Fibroblast of lung (primary cell): ENCODE measurements at places on chromosomes 1 and 21. TPM values are rescaled to one million over a fixed set of nuclear protein-coding genes. Genes with fewer than 3 reads are reported as not detected.
A peak's percentile ranks its signal among the peaks of the same experiment; 100 is the strongest.

Gene BLACAT1
- not detected in 2 replicates for total RNA-seq

Gene TMEM240
- 4.9 and 5.4 TPM in 2 replicates for total RNA-seq

Gene NUP210L
- under 0.01 and 0.17 TPM in 2 replicates for total RNA-seq

Gene THEM5
- total RNA-seq, result not detected in 2 replicates

Gene GNG12
- total RNA-seq, result 103 and 127 TPM in 2 replicates

Gene DDAH1
- total RNA-seq, result 22.6 and 50.0 TPM in 2 replicates

Gene CELA2A
- not detected in 2 replicates for total RNA-seq

Gene RHD
- not detected in 2 replicates for total RNA-seq

Gene RGSL1
- total RNA-seq, result not detected in 2 replicates

Gene UTP25
- total RNA-seq, result 6.9 and 10.4 TPM in 2 replicates

Gene IGSF8
- 24.4 and 27.7 TPM in 2 replicates for total RNA-seq

GRCh38 chr1:232893481-232894313, 56.7 kb upstream of the NTPCR start:
- no peak for DNase-seq

GRCh38 chr1:163300568-163300967, 21.2 kb upstream of the NUF2 start:
- no peak for DNase-seq

- DNase-seq, result peak; percentile 47
These were observed 56.7 kb downstream of the MRPS6 start for GRCh38 chr21:34129901-34130715.

GRCh38 chr1:1283821-1284220, 3.6 kb downstream of the SCNN1D start:
- no peak for DNase-seq

DNA sequence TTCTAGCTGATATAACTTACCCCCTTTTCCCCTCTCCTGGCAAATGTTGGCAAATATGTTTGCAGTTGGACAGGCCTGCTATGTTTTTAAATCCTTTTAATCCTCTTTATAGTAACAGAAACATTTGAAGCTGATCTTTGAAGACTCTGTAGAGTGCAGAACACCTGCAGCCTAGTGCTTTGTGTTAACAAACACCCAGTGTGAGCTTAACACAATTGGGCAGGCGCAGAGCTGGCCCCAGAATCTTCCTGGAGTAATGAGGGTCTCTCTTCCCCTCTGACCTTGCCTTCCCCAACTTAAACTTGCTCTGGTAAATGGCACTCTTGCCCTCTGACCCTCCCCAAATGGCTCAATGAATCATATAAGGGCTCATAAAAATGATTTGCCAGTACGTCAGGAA, 247.9 kb upstream of the LYPLAL1 start:
- DNase-seq, result no peak

GRCh38 chr1:218557731-218558130, 212.6 kb downstream of the TGFB2 start:
- DNase-seq, result no peak

DNA sequence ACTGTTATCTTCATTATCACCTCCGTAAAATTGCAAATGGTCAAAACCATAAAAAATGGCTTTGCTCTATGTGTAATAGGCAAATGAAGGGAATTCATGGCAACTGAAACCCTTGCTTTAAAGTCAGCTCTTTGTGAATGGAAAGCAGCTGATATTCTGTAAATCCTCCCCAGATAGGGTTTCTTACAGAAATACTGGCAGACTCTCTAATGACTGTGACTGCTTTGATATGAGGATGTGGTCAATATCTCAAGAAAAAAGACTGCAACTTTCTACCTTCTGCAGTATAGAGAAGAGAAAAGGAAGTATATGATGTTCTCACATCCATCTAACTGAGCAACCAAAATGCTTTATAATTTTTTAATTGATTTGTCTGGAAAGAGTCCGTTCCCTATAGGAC, 193.1 kb downstream of the ST6GALNAC3 start:
- no peak for DNase-seq

- DNase-seq, result no peak
These were observed 401.3 kb downstream of the CAMTA1 start for GRCh38 chr1:7186382-7187111.

DNA sequence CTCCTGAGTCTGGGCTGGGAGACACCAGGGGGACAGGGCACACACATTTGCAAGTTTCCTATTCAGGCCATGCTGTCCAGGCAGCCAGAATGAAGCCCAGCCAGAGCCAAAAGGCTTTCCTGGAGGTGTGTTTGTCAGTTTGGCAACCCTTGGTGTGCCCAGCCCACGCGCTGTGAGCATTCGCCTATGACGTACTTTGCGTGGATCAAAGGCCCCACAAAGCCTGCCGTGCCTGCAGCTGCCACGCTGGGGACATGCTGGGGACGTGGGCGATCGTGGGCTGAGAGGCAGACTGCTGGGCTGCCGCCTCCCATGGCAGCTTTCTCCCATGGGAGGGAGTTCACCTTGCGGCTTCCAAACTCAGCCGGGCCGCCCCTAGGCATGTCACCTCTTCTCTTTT, 57.5 kb downstream of the CD247 start:
- DNase-seq, result no peak

DNA sequence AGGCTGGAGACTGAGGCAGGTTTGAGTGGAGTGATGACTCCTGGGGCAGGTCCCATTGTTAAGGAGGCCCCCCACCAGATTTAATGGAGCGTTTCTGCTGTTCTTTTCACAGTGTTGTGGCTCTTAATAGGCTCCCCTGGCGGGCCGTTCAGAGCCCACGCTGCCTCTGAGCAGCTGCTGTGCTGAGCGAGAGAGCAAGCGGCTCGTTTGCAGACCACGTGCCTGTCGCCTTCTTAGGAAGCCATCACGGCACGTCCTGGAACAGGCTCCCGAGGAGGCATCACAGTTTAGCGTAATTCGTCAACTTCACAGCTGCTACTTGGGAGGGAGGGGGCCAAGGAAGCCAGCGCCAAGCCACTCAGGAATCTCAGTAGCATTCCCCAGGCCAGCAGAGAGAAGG, 70.5 kb upstream of the CTTNBP2NL start:
- no peak for DNase-seq

GRCh38 chr1:157849229-157849875, 7.7 kb upstream of the CD5L start:
- no peak for DNase-seq

DNA sequence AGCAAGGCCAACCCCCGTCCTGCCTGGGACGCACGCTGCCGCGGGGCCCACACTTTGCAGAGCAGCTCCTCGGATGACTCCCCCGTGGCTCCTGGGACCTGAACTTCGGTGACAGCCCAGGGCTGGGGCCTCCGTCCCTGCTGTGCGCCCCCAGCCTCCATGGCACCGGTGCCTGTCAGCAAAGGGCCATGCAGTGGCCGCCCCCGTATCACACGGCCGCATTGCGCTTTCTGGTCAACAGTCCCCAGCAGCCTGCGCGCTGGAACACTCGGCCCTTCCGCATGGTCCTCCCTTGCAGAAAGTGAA, 18.0 kb downstream of the NADK start:
- DNase-seq, result no peak

- no peak for DNase-seq
These were observed 35.4 kb downstream of the FAAP20 start for GRCh38 chr1:2159124-2159523.

DNA sequence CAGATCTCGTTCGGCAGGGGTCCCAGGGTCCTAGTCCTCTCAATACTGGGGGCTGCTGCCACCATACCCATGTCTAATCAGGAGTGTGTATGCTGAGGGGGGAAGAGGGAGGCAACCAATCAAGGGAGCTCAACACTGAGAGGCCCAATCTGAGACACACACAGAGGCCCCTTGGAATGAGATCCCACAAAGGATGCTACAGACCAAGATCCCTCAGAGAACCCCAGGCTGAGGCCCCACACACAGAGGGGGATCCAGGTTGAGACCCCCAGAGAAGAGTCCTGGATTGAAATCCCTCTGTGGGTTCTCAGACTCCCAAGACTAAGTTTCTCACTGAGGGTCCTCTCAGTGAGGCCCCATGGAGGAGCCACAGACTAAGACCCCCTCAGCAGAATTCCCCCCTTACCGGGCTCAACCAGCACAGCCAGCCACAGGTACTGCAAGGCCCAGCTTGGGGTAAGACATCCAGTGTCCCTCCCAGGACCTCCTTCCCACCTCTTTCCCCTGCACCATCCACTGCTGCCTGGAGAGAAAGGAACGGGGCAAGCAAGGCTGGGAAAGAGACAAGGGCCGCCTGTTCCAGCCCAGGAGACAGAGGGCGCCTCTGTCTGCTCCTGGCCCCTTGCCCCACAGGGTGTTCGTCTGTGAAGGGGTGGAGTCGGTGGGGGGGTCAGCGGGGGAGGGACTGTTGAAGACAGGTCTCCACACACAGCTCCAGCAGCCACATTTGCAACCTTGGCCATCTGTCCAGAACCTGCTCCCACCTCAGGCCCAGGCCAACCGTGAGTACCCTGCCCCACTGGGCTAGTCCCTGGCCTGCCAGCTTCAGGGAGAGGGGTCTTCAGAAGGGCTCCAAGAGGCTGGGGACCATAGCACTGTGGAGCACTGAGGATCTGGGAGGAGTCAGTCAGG, at the start of gene S100A1:
Gene S100A1 (plus strand): TSS at position 720 of the 912 bp plus-strand sequence. CDS start 2,088 bp downstream, outside the sequence.
- DNase-seq, result no peak

GRCh38 chr21:30674312-30674711, 31.6 kb downstream of the KRTAP20-3 start:
- DNase-seq, result no peak

DNA sequence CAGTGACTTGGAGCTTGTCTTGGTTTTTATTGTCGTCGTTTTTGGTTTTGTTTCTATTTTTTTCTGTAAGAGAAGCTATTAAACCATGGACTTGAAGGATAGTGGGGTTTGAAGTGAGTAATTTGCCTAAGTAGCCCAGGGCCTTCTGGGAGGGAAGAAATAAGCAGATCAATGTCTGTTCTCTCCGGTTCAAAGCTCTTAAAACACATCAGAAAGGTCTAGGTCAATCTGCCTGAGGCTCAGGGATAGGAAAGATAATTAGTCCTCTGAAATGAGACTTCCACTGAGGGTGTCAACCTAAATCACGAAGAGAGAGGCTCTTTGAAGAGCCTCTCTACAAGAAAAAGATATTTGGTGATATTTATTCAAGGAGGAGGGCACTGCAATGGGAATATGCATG, 178.0 kb downstream of the MATN1 start:
- DNase-seq, result no peak

- no peak for DNase-seq
These were observed 18.4 kb upstream of the GADD45A start for GRCh38 chr1:67666636-67667035.

GRCh38 chr1:162360237-162360873, 16.3 kb downstream of the SPATA46 start:
- no peak for DNase-seq

DNA sequence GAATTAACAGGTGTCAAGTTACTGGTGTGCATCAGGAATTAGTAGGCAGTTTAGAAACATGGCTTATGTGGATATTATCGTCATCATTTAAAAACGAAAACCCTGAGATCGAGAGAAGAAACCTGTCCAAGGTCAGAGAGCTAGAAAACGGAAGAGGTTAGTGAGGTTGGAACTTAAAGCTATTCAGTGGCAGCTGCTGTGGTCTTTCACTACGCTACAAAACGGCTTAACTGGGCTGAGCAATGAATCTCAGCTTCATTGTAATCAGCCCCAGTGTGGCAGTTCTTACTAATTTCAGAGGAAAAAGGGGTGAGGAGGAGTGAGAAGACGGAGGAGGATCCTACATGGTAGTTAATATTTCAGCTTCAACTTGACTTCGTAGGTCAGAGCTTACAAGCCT, 77.9 kb downstream of the DAB1 start:
- DNase-seq, result no peak

DNA sequence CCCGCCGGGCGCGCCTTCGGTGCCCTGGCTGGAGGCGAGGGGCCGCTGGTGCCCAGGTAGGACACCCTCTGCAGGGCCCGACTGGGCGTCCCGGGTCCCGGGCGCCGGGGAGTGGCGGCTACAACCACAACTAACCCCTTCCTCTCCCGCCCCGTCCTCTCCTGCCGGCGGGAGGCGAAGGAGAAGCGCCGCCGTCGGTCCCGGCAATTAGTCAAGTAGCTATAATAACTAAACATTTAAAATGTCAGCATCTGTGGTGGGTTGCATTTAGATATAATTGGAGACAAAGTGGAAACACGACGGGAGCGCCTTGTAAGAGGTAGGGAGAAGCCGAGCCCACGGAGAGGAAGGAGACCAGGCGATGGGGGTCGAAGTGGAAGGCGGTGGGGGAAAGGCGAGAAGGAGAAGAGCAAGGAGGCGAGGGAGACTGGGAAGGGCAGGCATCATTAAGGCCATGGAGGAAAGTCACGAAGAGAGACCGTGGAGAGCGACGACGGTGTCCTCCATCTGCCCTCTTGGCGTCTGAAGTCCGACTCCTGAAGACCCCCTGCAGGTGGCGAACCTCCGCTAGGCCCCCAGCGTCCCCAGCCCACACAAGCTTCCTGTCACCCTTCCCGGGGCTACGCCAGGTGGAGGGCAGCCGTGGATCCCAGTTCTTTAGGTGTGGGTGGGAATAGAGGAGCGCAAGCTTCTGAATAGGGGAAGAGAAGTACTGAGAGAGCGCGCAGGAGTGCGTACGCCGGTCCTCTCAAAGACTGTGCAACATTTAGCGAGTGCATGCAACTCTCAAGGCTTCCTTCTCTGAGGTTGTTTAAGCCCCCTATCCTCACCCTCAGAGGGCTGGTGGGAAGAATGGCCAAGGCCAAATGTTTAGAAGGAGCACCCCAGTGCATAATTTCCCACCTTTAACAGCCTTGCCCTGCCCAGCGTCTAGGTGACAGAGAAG, 1.6 kb downstream of the CNIH3 start:
- peak; percentile 38 for DNase-seq

DNA sequence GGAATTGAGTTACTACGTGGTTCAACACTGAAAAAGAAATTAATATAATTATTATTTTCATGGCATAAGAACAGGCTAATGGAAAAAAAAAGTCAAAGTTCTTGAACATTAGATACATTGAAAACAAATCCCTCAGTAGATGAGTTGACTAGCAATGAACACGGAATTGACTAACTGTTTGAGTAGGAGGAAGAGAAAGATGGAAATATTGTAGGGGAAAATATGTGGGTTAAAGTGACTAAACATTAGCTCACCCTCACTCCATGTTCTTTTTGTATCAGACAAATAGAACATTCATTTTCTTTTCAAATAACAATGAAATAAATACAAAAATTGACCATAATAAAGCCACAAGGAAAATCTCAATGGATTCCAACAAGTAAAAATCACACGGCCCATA, 84.3 kb downstream of the KCNK2 start:
- peak; percentile 15 for DNase-seq

DNA sequence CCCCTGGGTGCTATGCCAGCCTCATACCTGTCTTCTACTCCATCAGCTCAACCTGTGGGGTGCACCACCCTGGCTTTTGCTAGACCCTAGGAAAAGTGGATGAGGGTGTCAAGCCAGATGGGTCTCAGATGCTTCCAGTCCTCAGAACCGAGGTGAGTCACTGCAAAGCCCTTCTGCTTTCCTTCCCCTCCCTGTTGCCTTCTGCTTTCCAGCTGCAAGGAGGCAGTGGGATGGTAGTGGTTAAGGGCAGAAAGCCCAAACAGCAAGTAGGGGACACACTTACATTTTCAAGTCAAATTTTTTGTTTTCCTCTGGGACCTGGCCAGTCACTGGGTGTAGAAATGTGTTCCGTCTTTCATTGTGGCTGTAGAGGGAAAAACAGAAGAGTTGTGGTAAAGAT, 60.7 kb upstream of the GOLT1A start:
- peak; percentile 78 for DNase-seq

DNA sequence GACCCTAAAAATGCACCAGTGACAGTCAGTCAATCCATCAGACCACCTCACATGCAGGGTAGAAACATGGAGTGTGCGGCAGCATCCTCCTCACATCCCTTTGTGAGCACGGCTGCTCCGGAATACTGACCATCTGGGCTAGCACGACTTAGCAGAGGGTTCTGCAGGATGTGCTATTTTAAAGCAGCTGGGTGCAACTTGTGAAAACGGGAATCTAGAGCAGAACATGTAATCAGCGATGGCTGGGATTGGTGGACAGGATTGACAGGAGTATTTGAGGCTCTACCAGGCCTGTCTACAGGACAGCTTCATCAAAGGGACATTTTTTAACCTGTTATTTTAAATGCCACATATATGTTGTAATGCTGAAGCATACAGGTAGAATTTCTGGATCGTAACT, 16.8 kb upstream of the PLEKHM2 start:
- no peak for DNase-seq
